GM13977 (cell line): ENCODE measurements at places on chromosomes 12 and 14.

GRCh38 chr12:5948696-5949095 is 3.6 kb upstream of the ANO2 start:
- DNase-seq, result no peak

- DNase-seq, result no peak
Observed at GRCh38 chr12:3278681-3279414, 201.7 kb downstream of the TSPAN9 start.

DNA sequence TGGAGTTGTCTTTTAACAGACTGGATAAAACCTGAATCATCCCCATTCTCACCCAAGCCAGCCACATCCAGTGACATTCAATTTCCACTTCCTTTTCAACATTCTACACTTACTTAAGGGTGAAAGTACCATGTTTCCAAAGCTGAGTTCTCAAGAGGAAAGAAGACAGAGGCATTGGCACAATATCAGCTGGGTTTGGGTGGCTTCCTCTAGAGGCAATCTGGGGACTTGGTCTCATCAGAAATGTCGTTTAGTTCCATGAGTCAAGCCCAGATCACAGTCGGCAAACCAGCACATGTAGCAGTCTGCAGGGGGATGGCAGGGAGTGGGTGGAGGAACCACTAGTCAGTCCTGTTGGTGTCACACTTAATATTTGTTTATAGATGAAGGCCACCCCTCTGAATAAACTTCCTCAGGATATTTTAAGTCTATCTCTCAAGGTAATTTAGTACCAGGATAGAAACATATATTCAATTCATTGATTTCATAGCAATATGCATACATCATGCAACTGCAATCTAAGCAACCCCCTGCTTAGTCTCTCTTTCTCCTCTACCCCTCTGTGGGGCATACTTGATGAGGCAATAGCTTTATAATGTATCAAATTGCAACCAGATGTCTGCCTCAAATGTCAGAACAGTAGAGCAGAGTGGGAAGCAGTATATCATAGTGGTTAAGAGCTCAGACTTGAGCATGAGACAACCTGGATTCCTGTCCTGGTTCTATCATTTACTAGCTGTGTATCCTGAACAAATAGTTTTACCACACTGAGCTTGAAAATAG is 3.0 kb downstream of the SRRM4 start:
- no peak for DNase-seq

- DNase-seq, result no peak
Observed at GRCh38 chr14:105850853-105851581, 324.6 kb downstream of the TMEM121 start.

GRCh38 chr14:63891148-63891975 is 38.6 kb downstream of the SYNE2 start:
- no peak for DNase-seq

- DNase-seq, result no peak
Observed at GRCh38 chr12:132818562-132818961, 10.1 kb downstream of the GOLGA3 start.

DNA sequence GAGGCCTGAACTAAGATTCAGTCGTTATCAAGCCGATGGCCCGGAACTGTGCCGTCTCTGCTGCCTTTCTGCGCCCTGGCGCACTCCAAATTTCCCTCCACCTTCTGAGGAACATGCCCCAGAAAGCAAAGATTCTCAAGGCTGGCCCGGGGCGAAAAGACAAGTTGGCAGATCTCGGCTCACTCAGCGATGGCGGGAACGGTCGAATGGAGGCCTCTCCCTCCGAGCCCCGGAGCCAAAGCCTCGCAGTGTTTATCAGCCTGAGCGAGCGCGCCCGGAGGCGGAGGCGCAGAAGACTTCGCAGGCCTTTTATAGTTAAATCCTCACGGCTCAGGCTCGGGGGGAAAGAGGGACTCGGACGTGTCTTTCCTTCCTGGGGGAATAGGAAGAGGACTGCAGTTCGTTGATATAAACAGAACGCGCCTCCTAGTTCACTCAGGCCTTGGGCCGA is 5.6 kb downstream of the TBX5 start:
- no peak for DNase-seq

GRCh38 chr14:92651758-92652406 is 96.5 kb downstream of the LGMN start:
- DNase-seq, result peak; percentile 40

DNA sequence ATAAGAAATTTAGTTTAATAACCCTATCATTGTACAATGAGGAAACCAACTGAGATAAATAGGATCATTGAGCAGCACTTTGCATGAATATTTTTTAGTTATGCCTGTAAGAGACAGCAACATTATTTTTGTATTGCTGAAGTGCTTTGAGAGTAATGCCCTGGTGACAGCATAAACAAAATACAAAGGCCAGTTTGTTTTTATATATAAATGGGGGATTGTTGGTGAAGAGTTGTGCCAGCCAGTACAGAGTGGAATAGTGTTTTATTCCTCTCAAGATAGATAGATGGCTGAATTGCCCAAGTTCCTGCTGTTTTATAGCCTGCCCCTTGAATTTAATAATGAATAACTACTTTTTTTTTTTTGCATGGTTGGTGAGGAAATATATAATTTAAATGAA is 101.8 kb downstream of the CNTN1 start:
- DNase-seq, result no peak

- no peak for DNase-seq
Observed at GRCh38 chr14:93034671-93034994, 81.1 kb downstream of the ITPK1 start.

- DNase-seq, result no peak
Observed at GRCh38 chr12:13940335-13940865, 41.0 kb downstream of the GRIN2B start.

DNA sequence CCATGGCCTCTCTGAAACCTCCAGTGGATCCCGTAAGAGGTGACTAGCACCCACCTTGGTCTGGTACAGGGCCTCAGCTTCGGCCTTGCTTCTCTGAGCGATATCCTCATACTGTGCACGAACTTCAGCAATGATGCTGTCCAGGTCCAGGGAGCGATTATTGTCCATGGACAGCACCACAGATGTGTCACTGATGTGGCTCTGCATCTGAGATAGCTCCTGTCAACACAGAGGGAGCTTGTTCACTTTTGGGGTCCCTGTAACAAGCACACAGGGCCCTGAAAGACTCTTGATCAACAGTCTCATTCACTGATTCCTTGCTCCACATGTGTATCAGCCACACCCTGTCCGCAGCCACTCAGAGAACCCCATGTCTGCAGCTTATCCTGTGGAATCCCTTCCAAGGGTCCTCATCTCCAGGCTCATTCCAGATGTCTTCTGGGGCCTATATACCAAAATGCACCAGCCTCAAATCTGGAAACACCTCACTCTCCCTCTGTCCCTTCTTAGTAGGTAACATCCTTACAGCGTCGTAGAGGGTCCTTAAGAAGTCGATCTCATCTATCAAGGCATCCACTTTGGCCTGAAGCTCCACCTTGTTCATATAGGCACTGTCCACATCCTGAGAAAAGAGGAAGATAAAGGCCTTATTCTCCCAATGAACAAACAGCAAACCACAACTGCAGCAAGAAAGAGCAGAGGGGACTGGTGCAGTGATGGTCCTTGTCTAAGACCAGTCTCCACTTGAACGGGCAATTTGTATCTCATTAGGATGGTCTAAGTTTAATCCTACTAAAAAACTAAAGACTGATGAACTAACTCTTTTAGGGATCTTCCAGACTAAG is 3.5 kb downstream of the KRT3 start:
- no peak for DNase-seq

- DNase-seq, result no peak
Observed at GRCh38 chr12:66352197-66352596, 49.9 kb downstream of the HELB start.

DNA sequence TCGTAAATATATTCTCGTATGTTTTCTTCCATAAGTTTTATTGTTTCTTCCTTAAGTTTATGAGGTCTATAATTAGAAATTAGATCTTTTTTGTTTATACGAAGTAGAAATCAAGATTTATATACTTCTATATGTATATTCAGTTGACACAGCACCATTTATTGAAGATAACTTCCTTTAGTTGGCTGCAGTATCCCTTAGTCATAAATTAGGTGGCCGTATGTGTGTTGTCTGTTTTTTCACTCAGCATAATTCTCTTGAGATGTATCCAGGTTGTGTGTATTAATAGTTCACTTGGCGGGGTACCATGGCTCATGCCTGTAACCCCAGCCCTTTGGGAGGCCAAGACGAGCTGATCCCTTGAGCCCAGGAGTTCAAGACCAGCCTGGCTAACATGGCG is 40.5 kb downstream of the CFAP54 start:
- no peak for DNase-seq

DNA sequence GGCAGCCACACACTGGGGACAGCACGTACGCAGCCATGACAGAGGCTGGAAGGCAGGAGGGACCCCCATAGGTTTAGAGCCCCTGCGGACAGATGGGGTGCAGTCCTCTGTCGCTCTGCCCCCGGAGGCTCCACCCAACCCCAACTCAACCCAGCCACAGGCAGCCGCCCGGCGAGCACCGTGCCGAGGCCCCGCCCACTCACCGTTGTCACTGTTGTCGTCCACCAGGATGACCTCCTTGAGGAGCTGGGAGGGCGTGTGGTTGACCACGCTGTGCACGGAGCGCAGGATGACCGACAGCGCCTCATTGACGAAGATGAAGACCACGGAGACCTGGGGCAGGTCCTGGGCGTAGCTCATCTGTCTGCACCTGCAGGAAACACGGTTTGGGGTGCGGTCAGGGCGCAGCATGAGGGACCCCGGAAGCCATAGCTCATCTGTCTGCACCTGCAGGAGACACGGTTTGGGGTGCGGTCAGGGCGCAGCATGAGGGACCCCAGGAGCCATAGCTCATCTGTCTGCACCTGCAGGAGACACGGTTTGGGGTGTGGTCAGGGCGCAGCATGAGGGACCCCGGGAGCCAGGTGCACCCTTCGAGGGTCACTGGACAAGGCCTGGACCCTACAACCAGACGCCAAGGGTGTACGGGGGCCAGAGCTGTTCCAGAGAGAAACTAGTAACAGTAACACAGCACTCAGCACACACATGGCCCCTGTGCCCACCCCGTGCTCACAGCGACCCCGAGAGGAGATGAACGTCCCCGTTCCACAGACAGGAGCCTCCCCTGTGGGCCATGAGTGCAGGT is 66.9 kb downstream of the GALNT9 start:
- DNase-seq, result no peak
